ENCODE measurements at places on chromosomes 2 and 18.

GRCh38 chr2:223648755-223649154 lies 46.6 kb upstream of the SCG2 start:
- DNase-seq, result no peak

DNA sequence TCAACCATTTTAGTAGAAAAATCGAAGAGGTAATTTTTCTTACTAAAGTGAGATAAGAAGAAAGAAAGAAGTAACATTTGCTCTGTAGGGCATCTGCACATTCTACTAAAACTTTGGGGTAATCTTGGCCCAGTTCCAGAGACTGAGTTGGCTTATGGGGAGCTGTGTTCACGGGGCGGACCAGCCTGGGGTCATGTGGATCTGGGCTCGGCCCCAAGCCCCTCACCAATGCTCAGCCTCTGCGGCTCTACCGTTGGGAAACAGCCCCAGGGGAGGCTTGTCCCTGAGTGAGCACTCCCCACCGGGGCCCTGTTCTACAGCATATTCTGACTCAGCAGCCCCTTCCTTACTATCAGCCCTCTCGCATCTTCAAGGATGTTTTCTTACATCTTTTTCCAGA lies 132.3 kb downstream of the RTP5 start:
- no peak for DNase-seq

DNA sequence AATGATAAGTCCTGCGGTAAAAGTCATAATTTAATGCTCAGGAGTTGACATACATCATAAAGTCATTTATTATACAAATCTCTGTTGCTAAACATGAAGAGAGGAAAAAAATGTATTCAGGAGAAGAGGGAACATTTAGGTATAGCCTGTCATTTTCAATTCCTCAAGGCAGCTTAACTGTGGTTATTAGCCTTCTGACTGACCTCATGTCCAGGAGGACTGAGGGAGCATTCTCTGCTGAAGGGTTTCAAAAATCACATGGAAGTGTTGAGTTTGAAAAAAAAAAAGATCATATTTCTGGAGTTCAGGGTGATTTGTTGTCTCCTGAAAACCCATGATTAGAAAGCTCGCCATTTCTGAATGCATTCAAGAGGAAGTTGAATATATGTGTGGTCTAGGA lies 1371.1 kb upstream of the LRRTM1 start:
- DNase-seq, result no peak

DNA sequence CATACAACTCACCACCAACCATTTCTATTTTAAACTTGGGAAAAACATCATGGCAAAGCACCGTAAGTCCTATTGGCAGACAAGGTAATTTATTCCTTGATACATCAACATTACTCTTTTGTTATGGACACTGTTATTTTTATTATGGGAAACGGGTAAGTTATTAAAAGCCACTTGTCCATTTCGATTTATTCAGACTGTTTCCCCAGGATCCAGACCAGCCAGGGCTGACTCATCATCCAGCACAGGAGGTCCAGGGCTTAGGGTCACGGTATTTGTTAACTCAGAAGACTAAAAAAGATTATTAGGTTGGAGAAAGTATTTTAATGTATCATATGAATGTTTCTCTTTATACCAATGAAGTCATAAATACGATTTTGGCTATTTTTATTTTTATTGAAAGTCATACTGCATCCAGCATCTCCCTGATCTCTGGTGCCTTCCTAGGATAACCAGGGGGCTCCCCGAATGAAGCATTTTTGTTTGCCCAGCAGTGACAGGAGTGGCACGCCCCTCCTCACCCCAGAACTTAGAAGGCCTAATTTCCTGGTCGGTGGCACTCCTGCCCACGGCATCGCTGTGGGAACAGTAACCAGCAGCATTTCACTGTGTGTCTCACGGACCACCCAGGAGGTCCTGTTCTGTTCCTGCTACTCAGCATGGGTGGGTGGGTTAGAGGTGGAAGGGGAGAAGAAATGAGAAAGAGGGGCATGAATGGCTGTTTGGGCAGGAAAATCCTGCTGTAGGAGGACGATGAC lies 446.1 kb downstream of the EIPR1 start:
- no peak for DNase-seq

All from colonic mucosa (tissue), 4 donors.